ENCODE measurements at places on chromosomes 7 and 10.

DNA sequence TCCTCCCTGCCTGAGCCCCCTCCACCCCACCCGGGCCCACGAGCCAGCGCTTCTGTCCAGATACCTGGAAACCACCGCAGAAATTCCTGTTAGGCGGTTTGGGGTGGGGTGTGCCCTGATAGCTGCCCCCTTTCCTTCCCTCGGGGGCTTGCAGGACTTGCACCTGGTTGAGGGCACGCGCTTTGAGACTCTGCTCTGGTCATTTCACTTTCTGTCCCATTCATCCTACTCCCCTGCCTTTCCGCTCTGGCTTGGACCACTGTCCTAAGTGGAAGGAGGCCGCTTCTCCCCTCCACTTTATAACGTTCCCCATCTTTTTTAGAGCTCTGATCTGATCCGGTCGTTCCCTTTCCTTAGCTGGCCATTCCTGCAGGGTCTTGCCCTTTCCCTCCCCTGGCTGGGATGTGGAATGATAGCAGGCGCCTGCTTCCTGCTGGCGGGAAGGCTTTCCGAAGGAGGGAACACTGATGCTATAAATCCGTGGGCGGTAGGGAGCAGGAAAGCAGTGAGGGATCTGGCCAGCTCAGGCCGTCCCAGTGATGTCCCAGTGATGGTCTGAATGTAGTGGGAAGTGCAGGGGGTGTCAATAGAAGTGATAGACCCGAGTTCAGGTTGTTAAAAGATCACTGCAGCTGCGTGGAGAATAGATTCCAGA, 852 bp upstream of the PRKAR1B start:
- DNase-seq = no peak

GRCh38 chr7:101865031-101865430, 47.6 kb downstream of the CUX1 start:
- DNase-seq = no peak

- DNase-seq = no peak
Measured at GRCh38 chr7:117949232-117949631, 76.0 kb upstream of the CTTNBP2 start.

GRCh38 chr7:30752979-30753378, 1.0 kb downstream of the INMT start:
- no peak for DNase-seq

DNA sequence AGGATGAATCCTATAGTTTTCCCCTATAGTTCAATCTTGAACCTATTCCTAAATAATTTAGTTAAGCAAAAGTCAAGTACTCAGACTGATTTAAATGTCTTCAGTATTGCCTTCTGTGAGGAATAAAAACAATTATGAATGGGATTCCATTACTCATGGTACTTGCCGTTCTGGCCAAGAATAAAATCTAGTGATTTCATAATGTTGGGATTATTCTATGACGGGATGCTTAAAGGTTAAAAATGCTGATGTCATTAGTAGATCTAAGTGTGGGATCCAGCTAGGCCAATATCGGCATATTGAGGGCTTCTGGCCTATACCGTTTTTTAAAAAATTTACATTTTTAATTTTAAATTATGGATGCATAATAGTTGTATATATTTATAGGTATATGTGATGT, 5.3 kb downstream of the BPGM start:
- no peak for DNase-seq

- no peak for DNase-seq
Measured at GRCh38 chr10:82310839-82311238, 435.8 kb downstream of the NRG3 start.

DNA sequence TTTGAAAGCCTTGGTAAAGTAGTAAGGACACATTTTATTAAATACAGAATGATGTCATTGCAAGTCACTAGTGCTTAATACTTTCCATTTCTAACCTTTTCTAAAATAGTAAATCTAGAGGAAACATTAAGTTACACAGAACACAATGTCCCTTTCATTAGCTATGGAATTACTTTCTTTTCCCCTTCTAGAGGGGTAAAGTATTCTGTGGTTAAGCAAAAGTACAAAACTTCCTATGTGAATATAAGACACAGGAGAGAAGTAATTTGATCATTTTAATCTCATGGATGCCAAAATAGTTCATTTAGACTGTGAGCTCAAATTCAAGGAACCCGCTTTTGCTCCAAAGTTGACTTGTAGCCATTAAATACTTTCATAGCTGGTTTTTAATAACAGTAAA, 49.8 kb downstream of the SEMA3E start:
- no peak for DNase-seq

DNA sequence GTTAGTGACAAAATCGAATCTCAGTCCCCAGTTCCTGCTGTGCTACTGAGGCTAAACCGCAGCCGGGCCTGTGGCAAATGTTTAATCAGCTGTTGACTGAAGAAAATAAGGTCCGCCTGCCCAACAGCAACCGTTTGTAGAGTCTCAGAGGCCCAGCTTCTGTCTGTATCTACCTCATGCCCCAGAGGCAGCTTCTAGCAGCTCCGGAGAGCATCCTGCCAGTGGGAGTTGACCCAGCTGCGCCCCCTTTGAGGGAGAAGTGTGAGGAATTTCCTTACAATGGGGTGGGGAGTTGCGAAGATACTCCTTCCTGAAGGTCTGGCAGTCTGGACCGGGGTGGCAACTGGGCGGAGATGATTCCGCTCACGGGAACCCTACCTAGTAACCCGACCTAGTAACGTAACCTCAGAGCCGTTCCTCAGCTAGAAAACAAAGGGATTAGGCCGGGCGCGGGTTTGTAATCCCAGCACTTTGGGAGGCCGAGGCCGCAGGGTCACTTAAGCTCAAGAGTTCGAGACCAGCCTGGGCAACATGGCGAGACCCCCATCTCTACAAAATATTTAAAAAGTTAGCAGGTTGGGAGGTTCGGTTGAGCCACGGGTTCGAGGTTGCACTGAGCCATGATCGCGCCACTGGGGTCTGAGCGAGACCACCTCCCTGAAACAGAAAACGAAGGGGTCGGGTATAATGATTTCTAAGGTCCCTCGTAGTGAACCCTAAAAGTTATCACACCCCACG, 846 bp upstream of the ZNF775 start:
- peak; percentile 69 for DNase-seq

- DNase-seq = no peak
Measured at GRCh38 chr7:91310830-91311460, 46.7 kb downstream of the FZD1 start.

- no peak for DNase-seq
Measured at GRCh38 chr10:75211007-75211691, 553 bp downstream of the VDAC2 start.

- no peak for DNase-seq
Measured at GRCh38 chr7:42414941-42415505, 178.0 kb upstream of the GLI3 start.

- no peak for DNase-seq
Measured at GRCh38 chr7:139321071-139321745, 19.9 kb upstream of the FMC1 start.

- no peak for DNase-seq
Measured at GRCh38 chr7:67856046-67856445, 859.4 kb downstream of the TYW1 start.

GRCh38 chr10:50991456-50992355, 82.6 kb upstream of the PRKG1 start:
- DNase-seq = no peak

DNA sequence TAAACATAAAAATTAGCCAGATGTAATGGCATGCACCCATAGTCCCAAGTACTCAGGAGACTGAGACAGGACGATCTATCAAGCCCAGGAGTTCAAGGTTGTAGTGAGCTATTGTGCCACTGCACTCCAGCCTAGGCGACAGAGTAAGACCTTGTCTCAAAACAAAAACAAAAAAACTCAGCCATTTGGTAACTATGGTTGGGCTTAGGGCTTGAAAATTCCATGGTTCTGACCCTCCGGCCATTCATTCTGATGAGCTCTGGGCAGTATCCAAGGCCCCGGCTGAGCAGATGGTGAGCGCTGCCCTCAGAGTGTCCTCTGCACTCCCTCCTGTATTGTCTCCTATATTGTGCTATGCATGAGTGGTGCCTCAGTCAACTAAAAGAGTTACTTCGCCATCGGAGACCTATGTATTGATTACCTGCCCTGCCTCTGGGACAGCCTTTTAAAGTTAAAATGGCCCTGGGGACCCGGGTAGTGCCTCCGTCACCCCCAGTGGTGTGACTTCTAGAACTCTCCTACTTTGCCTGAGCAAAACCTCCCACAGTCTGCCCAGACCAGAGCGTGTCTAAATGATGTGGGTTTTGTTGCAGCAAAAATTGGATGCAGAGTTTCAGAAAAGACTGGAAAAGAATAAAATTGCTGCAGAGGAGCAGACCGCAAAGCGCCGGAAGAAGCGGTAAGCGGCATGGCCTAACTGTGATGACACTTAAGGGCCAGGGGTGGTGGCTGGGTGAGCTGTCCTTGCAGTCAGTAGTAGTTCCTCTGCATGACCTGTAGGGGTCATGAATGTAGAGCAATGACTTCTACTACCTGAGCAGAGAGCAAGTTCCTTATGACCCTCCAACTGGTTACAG, 8.1 kb downstream of the PRKRIP1 start:
- DNase-seq = peak; percentile 45

DNA sequence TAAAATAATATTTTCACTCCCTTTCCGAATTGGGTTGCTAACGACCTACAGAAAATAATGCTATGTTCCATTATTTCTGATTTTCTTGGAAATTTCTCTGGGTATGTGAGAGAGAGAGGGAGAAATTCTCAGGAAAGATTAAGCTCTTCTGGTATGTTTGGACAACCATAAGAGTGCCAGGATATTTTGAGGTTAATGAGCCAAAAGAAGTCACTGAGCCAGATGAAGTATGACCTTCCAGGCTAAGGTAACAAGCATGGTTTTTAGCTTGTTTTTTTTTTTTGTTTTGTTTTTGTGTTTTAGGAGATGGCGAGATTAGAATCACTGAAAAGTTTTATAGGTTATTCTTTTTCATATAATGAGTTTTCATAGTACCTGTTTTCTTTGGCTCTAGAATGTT, 171.0 kb upstream of the FOXP2 start:
- no peak for DNase-seq

- DNase-seq = no peak
Measured at GRCh38 chr10:50513956-50514355, 109.8 kb downstream of the SGMS1 start.

- DNase-seq = peak; percentile 22
Measured at GRCh38 chr10:58590152-58590840, 77.6 kb downstream of the BICC1 start.

- DNase-seq = no peak
Measured at GRCh38 chr10:9878383-9878782, 1139.3 kb upstream of the CELF2 start.

GRCh38 chr7:42493436-42494198, 256.6 kb upstream of the GLI3 start:
- peak; percentile 11 for DNase-seq

DNA sequence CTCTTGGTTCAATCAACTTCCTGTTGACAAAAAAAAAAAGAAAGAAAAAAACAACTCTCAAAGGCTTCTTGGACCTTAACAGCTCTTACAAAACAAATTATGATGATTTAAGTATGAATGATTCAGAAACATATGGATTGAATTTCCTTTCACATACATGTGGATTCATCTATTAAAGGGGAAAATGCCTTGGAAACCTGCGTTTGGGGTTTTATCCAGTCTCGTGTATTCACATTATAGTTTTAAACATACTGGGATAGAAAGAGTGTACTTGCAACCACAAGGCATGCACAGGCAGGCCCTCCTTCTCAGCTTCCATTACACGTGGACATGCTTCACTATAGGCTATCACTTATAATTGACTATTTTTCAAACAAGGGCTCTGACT, 286.7 kb downstream of the INHBA start:
- DNase-seq = no peak

GRCh38 chr10:61024856-61025201, 80.8 kb upstream of the RHOBTB1 start:
- peak; percentile 67 for DNase-seq

- no peak for DNase-seq
Measured at GRCh38 chr10:8084799-8085198, 30.3 kb downstream of the GATA3 start.

DNA sequence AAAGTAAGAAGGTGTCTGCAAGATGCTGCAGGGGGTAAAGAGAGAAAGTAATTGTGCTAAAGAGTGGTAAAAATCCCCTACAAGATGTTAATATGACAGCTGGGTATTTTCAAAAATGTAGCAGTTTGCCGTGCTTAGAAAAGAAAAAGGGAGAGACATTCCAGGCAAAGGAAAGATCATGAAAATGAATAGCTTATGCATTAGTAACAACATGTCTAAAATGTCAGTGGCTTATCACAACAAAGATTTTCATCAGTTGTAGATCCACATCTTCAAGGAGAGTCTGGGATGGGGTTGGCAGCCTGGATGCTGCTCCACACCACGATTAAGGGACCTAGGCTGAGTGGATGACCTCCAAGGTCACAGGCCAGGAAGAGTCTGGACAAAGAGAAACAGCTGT, 920.9 kb downstream of the GRID1 start:
- no peak for DNase-seq

DNA sequence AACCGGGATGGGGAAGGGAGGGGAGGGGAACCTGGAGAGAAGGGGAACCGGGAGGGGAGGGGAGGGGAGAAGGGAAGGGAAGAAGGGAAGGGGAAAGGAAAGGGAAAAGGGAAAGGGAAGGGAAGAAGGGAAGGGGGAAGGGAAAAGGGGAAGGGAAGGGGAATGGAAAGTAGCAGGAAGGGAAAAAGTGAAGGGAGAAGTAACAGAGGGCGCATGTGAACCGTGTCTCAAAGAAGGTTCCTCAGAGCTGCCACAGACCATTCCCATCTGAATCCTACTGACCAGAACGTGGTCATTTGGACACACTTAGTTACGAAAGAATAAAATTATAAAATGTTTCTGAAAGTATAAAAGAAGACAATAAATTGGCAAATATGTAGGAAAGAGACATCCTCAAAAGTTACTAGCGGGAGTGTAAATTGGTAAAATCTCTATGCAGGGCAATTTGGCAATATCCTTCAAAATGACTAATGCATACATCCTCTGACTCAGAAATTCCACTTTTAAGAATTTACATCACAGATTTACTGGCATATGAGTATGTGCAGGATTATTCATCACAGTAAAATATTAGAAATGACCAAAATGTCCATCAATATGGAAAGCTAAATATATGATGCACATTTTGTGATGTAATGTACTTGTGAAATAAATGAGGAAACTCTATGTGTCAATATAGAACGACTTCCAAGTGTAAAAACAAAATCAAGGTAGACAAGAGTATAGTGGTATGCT, 12.9 kb downstream of the C10orf67 start:
- no peak for DNase-seq

DNA sequence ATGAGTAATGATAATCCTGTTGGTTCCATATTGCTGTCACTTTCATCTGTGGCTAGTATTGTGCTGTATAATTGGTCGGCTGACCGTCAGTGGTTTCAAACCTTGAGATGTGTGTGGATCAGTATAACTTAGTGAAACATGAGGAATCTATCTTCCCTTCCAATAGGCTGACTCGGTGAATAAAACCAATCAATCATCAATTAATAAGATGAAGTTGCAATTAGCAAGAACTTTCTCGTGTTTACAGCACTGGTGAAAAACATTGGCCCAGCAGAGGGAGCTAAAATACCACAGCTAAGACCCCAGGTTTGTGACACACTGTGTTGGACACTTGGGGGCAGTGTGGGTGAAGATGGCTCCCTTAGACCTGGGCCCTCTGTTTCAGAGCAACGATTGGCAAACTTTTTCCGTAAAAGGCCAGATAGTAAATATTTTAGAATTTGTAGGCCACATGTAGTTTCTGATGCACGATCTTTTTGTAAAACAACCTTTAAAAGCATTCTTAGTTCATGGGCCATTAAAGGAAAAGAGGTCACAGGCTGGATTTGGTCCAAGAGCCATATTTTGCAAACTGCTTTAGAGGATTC, 47.8 kb downstream of the STRA8 start:
- DNase-seq = peak; percentile 93

- DNase-seq = no peak
Measured at GRCh38 chr7:45178241-45179225, 20.9 kb downstream of the RAMP3 start.

GRCh38 chr10:70688828-70689227, 16.5 kb downstream of the ADAMTS14 start:
- no peak for DNase-seq

All from pons (tissue), 1 donor.